Pons (tissue), 1 donor: ENCODE measurements at places on chromosomes 6 and 20.

DNA sequence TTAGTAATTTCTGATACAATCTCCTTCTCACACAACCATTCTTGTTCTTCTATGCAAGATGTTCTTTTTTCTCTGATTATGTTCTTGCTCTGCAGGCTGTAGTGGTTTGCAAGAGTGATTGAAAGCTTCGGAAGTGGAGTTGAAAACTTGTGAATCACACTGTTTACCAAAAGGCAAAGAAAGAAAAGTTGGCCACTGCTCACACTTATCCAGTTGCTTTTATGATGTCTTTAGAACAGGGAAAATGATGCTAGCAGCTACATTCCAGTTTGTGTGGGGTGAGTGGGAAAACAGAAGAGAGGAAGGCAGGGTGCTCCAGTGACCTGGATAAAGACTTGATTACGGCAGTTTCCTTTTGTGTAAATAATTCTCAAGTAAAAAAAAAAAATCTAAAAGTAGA, 583.3 kb downstream of the TENT5A start:
- no peak for DNase-seq

GRCh38 chr6:158853072-158853879, 34.1 kb upstream of the EZR start:
- no peak for DNase-seq

DNA sequence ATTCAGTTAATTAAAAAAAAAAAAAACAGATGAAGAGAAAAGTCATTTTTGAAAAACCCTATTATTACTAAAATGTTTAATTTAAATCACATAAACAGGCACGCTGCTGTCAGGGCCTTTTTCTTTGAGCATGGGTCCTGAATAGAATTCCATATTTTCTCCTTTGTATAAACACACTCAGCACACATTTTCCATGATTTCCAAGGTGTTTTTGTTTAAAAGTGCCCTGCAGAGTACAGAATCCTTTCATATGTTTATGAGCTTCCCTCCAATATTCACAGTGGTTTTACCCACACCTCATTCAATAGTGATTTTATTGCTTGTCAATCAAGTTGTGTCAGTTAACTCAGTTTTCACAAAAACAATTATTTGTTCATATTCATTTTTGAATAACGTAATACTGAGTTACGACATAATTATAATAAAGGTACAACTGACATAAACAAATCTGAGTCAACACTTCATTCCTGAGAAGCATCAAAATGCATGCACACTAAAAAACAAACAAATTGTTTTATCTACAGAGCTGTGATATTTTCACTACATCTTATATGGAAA, 15.2 kb downstream of the SLC35B3 start:
- DNase-seq = no peak

DNA sequence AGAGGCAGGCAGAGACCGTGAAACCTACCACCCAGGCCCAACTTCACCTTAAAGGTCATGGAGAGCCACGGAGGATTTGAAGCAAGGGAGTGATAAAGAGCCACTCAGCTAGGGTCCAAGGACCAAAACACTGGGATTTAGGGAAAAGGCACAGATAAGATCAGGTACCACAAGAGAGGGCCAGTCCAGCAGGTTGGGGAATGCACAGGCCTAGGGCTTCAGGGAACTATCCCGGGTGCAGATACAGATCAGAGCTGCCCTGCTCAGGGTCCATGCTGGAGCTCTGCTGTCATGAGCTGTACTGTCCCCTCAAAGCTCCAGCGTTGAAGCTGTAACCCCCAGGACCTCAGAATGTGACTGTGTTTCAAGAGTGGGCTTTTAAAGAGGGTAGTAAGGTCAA, 16.9 kb downstream of the SLC22A23 start:
- no peak for DNase-seq

GRCh38 chr20:21437816-21438215, 40.5 kb upstream of the NKX2-4 start:
- DNase-seq = no peak

- no peak for DNase-seq
These were observed 110.2 kb downstream of the WDR27 start for GRCh38 chr6:169591616-169592015.

- no peak for DNase-seq
These were observed 18.8 kb downstream of the SYNDIG1 start for GRCh38 chr20:24488064-24488799.

GRCh38 chr6:74346936-74347535, 651.0 kb downstream of the CD109 start:
- no peak for DNase-seq
